Femur (tissue), 1 donor: ENCODE measurements at places on chromosomes 12 and 14.

GRCh38 chr14:97630249-97630648 is 833.1 kb downstream of the VRK1 start:
- no peak for DNase-seq

GRCh38 chr14:58814466-58814865 is 176.7 kb downstream of the DACT1 start:
- DNase-seq: no peak

DNA sequence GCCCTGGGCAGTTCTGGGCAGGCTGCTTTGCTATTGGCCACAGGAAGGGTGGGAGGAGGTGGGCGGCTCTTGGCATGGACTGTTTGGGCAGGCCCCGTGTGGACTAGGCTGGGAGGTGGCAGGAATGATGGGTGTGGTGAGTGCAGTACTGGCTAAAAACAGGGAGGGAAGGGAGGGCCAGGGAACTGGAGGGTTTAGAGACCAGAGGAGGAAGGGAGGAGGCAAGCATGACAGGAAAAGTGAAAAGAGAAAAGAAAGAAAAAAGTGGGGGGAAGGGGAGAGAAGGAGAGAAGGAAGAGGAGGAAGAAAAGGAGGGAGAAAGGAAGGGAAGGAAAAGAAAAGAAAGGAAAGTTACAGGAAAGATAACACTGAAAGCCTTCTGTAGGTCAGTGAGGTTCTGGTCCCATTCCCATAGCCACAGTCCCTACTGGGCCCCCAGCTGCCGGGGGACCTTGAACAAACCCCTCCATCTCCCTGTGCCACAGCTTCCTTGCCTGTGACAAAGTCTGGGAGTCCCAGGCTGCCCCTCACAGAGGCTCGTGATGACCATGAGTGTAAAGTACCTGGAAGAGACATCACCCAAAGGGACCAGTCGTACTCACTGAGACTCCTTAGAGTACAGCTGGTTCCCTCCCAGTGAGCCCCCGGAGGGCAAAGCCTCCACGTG is 1.1 kb upstream of the C14orf132 start:
- peak; percentile 65 for DNase-seq

DNA sequence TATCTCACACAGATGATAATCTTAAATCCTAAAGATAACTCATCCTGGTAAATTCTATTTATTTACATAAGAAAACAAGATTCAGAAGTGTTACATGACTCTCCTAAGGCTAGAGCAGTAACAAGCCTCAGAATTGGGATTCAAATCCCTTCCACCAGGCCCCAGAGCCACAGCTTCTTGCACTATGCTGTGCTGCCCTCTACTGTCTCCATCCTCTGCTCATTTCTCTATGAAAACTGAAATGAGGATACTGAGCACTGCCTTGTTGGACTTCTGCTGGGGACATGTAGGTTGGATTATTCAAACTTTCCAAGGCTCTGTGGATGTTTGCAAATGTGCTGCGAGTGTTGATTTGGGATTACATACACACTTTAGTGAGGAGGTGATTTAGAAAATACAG is 23.5 kb upstream of the C12orf50 start:
- DNase-seq: no peak

GRCh38 chr14:22485178-22485577 is 103.8 kb downstream of the DAD1 start:
- no peak for DNase-seq

DNA sequence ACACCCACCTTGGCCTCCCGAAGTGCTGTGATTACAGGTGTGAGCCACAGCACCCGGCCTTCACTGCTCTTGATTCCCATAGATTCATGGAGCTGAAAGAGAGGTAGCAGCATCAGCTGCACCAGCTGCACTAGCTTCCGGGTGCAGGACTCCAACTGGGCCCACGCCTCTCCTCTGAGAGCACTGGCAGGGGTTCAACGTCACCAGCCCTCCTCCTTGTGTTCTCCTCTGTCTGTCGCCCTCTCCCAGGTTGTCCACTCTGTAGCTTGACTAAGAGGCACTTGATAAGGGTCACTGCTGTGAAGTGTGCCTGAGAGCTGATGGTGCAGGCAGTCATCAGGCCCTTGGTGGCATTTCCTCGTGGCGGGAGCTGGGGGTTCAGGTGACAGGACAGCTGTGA is 28.3 kb downstream of the MLXIP start:
- no peak for DNase-seq

- DNase-seq: no peak
Measured at GRCh38 chr12:74719447-74719846, 181.8 kb downstream of the ATXN7L3B start.

- DNase-seq: no peak
Measured at GRCh38 chr12:108789546-108789945, 58.2 kb upstream of the CORO1C start.

GRCh38 chr14:55180006-55180405 is 11.4 kb downstream of the DLGAP5 start:
- DNase-seq: no peak

- DNase-seq: no peak
Measured at GRCh38 chr14:91243074-91243471, 1.4 kb downstream of the GPR68 start.

- no peak for DNase-seq
Measured at GRCh38 chr12:400828-401227, 616 bp upstream of the CCDC77 start.

GRCh38 chr12:26001530-26001929 is 43.0 kb downstream of the RASSF8 start:
- no peak for DNase-seq

- DNase-seq: no peak
Measured at GRCh38 chr14:35932659-35933159, 106.6 kb downstream of the BRMS1L start.

DNA sequence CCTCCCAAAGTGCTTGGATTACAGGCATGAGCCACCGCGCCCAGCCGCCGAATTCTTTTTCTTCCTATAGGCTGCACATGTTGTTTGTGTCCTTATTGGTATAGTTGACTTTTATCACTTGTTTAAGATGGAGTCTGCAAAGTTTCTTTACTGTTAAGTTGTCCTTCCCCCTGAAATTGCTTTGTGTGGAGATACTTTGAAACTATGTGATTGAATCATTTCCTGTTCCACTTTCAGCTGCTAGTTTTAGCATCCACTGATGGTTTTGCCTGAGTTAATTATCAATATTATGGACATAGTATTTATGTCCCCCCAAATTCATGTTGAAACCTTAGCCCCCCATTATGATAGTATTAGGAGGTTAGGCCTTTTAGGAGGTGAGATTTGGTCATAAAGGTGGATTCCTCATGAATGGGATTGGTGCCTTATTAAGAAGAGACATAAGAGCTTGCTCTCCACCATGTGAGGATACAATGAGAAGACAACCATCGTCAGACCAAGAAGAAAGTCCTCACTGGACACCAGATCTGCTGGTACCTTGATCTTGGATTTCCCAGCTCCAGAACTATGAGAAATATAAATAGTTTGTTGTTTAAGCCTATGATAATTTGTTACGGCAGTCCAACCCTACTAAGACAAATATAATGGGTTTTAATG is 34.9 kb downstream of the PPHLN1 start:
- DNase-seq: no peak

- DNase-seq: no peak
Measured at GRCh38 chr12:47267571-47267970, 187.8 kb upstream of the AMIGO2 start.

DNA sequence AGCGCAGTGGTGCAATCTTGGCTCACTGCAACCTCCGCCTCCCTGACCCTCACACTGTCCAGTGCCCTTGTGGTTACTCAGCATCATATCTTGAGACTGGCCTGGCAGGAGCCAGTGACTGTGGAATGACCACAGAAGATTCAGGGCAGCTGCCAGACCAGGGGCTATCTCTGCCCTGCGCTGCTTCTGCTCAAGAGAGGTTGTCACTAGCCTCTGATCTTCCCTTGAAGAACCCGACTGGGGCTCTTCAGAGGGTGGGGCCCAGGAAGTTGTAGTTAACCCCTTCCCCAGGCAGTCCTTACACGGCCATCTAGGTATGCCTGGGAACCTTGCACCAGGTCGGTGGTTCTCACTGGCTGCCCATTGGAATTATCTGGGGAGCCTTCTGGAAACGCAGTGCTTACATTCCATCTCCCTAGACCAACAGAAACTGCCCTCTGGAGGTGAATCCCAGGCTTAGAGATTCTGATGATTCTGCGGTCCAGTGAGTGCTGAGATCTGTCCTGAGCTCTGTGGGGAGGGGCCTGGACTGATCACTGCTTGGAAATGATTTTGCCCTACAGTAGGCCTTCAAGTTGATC is 41.4 kb downstream of the PLEKHG3 start:
- DNase-seq: no peak

DNA sequence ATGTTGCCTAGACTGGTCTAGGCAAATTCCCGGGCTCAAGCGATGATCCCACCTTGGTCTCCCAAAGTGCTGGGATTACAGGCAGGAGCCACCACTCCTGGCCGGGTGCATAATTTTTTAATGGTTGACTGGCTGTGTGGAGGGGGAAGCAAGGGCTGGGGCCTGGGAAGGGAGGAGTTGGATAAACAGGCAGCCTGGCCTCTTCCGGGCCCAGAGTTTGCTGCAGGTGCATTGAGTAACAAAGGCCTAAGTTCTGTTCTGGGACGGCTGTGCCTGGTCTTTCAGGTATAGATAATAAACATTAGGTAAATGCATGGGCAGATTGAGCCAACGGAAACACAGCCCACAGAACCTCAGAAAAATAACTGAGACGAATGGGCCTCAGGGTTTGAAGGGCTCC is 191.3 kb upstream of the TBX3 start:
- DNase-seq: no peak

DNA sequence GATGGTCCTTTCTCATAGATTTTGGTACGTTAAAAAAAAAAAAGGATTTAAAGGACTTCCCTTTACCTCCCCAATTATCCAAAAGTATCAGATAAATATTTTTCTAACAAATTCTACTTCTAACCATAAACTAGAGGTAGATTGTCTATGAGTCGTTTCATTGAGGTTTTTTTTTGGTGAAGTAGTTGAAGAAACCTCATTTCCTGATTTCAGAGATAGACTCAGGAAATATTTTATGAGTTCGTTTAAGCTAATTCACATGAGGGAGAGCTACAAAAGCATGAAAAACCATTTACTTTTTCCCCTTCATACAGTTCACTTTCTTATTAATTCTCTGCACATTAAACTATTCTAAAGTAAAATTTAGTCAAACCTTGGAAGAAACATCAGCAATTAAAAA is 112.5 kb downstream of the RALGAPA1 start:
- DNase-seq: no peak

GRCh38 chr12:52264435-52264825 is 10.0 kb upstream of the KRT86 start:
- no peak for DNase-seq

GRCh38 chr14:81452341-81453133 is 52.4 kb upstream of the STON2 start:
- peak; percentile 61 for DNase-seq

GRCh38 chr14:98798099-98798498 is 473.9 kb downstream of the BCL11B start:
- DNase-seq: no peak

GRCh38 chr14:68695326-68695768 is 97.5 kb downstream of the ZFP36L1 start:
- no peak for DNase-seq

- DNase-seq: no peak
Measured at GRCh38 chr12:55685671-55686070, 22.0 kb downstream of the ITGA7 start.

- no peak for DNase-seq
Measured at GRCh38 chr12:106128585-106129328, 10.0 kb downstream of the NUAK1 start.

GRCh38 chr12:69534389-69534822 is 50.9 kb upstream of the CCT2 start:
- DNase-seq: peak; percentile 79

- no peak for DNase-seq
Measured at GRCh38 chr14:74840603-74841030, 35.3 kb downstream of the PROX2 start.

DNA sequence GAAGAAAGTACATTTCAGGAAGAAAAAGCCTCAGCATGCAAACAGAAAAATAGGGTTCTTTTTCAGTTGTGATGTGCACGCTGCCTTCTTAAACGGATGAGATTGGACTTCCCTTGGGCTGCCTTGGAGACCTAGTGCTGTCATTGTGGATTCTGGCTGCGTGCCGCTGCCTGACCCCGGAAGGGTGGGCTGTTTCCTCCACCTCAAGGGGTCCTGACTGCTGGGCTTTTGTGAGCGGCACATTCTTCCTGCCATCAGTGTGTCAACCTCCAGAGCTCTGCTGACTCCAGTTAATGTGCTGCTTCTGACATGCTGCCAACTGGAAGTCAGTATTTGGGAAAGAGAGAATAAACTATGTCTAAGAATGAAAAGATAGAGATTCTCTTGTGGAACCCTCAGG is 25.1 kb downstream of the CCNK start:
- no peak for DNase-seq

- peak; percentile 66 for DNase-seq
Measured at GRCh38 chr12:64826234-64826633, 1.8 kb downstream of the TBC1D30 start.

GRCh38 chr12:95368931-95369330 is 105.0 kb upstream of the METAP2 start:
- DNase-seq: no peak

DNA sequence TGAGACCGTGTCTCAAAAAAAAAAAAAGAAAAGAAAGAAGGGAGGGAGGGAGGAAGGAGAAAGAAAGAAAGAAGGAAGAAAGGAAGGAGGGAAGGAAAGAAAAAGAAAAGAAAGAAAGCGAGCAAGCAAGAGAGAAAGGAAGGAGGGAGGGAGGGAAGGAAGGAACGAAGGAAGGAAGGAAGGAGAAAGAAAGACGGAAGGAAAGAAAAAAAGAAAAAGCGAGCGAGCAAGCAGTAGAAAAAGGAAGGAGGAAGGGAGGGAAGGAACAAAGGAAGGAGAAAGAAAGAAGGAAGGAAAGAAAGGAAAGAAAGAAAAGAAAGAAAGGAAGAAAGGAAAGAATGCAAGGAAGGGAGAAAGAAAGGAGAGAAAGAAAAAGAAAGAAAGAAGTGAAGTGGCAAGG is 504.0 kb downstream of the GLT1D1 start:
- no peak for DNase-seq

DNA sequence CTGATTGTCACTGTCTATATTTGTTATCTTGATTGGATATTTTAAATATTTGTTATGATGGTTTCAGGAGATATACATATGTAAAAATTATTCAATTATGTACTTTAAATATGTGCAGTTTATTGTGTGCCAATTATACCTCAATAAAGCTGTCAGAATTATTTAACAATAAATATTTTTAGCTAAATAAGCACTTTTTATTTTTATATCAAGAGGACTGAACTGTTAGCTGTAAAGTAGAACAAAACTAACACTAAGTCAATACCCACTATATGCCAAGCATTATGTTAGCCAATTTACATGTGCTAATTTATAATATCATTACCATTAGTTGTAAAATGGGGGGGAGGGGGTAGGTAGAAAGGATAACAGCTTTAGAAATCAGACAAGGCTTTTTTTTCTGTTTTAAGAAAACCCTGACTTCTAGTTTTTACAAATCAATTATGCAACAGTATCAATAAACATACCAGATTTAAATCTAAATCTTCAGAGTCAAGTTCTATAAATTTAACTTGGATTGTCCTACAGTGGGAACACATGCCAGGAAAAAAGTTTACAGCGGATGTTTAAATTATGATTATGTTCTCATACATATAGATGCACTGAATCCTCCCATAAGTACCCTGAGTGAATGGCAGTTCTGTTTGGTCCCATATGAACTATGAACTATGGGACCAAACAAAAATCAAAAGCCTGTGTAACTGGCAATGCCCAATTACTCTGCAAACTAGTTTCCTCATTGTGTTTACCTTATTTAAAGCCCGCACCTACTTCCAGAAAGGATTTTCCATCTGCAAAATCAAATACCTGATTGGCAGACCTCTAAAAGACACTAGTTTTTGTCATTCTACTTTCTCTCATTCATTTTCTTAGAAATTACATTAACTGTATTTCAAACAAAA is 2.8 kb downstream of the RALGAPA1 start:
- no peak for DNase-seq
